Stimulated activated CD8-positive, alpha-beta memory T cell treated with anti-CD3 and anti-CD28 coated beads, Interleukin-4, amount 100 ng/mL, for 24 hours (primary cell): ENCODE measurements at places on chromosomes 2 and 18.

DNA sequence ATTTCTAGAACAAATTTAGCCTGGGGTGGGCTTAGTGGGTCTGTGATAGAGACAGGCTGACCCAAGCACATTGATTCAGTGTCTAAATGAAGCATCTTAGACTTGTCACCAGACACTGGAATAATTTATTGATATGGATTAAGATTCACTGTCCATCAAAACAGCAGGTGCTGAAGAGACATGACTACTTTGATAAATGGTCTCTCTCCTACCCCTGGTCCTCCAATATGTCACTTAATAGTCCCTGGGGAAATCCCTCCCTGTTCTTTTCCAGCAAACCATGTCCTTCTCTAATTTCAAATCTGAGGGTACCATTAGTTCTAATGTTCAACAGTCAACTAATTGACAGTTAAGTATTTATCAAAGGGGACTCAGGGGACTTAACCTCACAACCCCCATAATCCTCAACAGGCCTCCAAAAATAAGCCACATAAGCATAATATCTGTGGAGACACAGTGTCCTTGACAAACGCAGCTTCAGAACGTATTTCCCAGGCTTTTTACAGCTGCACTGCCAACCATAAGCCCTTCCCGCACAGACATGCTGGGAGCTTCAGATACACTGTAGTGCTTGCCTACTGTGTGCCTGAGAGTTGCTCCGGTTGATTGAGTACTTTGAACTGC, 391.0 kb downstream of the THSD7B start:
- DNase-seq, result no peak

GRCh38 chr18:24293254-24293653, 104.4 kb downstream of the OSBPL1A start:
- no peak for DNase-seq

- DNase-seq, result no peak
These were observed 360.3 kb upstream of the SPHKAP start for GRCh38 chr2:228541789-228542188.

GRCh38 chr18:48827291-48828193, 123.2 kb downstream of the SMAD7 start:
- DNase-seq, result no peak

DNA sequence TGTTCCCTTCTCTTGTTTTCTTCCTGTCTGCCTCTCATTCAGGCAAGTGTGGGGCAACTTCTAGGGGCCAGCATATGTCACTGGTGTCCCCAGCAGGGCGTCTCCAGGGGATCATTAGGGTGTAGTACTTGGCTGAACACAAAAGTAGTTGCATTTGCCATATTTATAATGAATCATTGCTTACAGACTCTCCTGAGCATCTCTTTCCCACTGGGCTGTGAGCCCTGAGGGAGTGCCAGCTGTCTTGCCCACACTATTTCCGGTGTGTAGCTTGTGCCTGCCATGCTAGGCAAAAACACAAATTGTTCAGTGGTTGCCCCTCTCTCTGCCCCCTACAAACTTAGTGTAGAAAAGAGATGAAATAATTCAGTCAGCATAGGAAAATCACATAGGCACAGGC, 40.8 kb upstream of the SCLY start:
- DNase-seq, result no peak

DNA sequence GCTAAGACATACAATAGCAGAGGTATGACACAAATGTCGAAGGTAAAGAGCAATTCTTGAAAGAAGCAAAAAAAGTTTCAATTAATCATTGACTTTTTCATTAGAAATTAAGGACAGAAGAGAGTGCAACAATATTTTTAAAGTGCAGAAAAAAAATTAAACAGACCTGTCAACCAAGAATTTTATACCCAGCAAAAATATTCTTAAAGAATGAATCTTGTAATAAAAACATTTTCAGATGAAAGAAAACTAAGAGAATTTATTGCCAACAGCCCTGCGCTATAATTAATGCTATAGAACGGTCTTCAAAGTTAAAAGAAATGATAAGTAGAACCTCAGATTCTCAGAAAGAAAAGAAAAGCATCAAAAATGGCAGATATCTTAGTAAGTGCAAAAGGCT, 79.0 kb downstream of the OLA1 start:
- DNase-seq, result no peak

DNA sequence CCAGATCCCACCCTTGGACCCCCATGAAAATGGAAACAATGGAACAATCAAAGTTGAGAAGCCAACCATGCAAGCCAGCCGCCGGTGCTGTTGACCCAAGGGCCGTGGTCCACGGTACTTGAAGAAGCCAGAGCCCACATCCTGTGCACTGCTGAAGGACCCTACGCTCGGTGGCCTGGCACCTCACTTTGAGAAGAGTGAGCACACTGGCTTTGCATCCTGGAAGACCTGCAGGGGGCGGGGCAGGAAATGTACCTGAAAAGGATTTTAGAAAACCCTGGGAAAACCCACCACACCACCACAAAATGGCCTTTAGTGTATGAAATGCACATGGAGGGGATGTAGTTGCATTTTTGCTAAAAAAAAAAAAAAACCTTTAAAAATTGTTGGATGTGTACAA, 26.5 kb upstream of the TXNDC2 start:
- no peak for DNase-seq

GRCh38 chr2:150095361-150096095, 391.9 kb downstream of the RND3 start:
- no peak for DNase-seq

DNA sequence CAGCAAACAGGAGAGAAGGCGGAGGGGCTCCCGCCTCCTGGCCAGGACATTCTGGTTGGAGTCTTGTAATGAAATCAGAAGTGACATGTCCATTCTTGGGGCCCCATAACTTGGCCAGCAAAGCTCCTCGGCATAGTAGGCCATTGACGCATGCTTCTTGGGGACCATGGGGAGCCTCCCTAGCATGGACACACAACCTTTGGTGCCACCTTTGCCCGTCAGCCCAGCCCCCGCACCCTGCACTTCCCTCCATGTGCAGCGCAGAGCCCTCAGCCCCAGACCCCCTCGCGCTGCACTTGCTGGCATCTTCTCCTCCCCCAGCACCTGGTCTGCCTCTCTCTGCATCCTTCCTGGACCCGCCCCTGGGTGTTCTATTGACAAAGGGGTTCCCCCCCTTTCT, 23.1 kb downstream of the DCDC2C start:
- no peak for DNase-seq

DNA sequence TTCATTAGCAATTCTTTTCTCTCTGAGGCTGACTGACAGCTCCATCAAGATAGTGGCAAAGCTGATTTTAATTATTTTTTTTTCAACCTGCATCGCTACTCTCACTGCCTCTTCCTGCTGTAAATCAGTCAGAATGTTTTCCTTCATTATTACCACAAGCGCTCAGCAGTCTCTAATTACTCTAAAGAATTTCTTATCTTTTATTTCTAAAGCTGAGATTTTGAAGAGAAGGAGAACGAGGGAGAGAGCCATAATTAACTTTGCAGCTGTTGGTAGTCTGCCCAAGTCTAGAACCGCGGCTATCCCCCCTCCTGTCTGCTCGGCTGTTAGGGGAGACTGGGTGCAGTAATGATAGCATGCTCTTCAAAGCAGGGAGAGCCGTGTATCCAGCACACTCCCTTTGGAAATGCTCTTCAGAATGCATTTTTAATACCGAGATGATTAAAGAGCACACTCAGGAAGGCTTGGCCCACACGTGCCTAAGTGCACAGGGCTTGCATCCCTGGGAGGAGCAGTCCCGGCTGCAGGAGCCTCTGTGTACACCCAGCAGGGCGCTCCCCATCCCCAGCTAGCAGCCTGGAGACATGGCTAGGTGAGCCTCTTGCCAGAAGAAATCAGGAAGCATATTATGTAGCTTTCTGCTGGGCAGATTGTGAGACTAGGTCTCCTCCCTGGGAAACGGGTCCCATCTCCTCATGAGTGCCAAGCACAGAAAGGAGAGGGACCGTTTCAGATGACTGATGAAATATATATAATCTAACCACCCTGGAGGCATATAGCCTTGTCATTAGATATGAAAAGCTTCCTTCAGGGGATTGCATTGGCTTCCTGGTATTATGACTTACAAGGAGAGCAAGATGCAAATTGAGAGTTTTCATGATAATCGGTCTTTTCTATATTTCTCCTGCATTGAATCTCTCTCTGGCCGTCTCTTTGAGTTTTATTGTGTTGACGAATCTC, 555.2 kb downstream of the CMPK2 start:
- no peak for DNase-seq

DNA sequence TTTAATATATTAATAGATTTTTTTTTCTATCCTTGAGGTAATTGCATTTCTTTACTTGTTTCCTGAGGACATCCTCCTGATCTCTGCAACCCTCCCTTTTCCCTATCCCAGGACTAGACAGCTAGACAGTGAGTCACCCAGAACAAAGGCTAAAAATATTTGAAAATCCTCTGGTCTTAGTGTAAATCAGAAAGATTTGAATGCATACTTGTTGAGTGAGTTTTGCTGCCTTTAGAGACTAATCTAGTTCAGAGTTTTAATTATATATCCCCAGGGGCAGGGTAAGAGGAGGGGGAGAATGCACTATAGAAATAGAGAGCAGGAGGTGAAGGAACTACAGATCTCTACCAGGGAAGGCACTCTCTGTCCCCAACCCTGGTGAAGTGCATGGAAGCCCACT, 202.3 kb upstream of the TCF4 start:
- no peak for DNase-seq

- no peak for DNase-seq
These were observed 204.6 kb downstream of the SH3RF3 start for GRCh38 chr2:109333414-109334210.

DNA sequence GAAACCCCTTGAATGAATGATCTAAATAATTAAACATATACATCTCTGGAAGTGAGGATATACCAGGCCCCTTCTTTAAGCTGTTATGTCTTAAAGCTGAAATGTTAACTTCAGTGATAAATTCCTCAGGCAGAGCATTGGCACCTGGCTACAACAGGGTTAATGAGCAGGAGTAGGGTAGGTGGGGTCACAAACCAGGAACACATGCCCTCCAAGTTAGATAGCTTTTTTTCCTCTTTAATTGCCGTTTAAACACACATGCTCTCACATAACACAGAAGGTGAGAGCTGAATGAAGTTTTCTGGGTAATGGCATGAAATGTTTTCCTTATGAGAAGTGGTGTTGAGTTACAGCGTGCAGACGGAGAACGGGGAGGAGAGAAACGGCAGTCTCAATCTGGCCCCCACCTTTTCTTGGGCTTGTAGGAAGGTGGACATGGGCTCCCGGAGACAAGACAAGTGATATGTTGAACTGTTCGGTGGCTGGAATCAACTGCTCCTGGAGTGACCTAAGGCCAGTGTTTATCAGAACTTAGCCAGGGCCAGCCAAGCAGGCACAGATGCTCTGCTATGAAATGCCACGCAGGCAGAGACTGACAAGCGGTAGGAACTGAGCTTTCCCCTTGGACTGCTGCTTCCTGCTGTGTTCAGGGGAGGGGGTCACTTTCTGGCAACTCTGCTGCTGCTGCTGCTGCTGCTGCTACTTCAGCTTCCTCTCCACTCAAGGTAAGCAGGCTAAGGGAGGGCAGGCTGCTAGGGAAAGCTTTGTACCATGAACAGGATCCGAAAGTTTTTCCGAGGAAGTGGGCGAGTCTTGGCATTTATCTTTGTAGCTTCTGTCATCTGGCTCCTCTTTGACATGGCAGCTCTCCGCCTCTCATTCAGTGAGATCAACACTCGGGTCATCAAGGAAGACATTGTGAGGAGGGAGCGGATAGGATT, at the start of gene GALNT5:
GALNT5 (plus strand) TSS at position 394 of the 941 bp plus-strand sequence; CDS start at position 772, 378 bp downstream.
- no peak for DNase-seq

- no peak for DNase-seq
These were observed 447.1 kb upstream of the HS6ST1 start for GRCh38 chr2:128765811-128766210.

DNA sequence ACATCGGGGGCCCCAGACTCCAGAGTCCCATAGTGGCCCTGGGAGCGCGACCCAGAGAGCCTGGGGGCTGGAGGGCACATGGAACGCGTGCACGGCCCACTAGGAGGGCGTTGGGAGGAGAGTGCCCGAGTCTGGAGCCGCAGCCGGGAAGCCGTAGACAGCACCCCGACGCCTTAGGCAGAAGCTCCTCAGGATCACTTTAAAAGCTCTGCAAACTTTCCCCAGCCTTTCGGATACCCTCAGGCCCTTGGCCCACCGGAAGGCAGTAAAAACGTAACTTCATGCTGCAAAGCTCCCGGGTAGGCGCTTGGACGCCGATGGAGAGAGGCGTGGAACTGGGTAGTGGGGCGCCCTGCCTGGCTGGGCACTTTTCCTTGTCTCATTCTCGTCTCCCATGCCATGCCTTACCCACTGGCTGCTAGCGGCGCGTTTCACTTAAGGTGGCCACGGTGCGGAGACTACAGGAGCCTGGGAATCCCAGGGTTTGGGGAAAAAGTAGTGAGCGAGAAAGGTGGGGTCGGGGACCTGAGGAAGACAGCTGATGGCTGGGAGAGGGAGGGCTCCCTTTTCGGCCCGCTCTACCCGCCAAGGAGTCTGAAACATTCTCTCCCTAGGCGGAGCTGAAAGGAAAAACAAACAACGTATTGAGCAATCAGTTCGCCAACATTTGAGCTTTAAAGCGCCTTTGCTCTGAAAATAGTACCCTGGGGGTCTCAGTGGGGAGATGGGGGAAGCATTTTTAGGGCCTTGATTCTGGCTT, 141.8 kb downstream of the MEIS1 start:
- DNase-seq, result no peak

DNA sequence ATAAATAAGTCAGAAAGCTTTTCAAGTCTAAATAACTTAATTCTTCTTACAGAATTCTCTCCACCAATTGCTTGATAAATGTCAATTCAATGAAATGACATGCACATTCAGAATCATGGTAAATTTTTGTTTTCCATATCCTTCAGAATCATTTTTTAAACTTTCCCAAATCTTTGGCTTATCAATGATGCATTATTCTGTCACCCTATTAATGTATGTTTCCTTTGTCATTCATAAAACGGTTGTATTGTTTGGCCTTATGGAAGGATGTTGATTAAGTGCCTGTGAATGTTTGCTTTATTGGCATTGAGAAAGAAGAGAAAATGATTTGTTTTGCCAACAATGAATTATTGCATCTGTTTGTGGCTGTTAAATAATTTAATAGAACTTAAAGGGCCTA, 260.9 kb downstream of the PLCL1 start:
- DNase-seq, result no peak

- no peak for DNase-seq
These were observed 71.4 kb downstream of the HDAC4 start for GRCh38 chr2:239329284-239329971.

- DNase-seq, result no peak
These were observed 75.7 kb downstream of the RBMS1 start for GRCh38 chr2:160417745-160418397.

- no peak for DNase-seq
These were observed 79.1 kb upstream of the KCNH7 start for GRCh38 chr2:162917626-162918025.

DNA sequence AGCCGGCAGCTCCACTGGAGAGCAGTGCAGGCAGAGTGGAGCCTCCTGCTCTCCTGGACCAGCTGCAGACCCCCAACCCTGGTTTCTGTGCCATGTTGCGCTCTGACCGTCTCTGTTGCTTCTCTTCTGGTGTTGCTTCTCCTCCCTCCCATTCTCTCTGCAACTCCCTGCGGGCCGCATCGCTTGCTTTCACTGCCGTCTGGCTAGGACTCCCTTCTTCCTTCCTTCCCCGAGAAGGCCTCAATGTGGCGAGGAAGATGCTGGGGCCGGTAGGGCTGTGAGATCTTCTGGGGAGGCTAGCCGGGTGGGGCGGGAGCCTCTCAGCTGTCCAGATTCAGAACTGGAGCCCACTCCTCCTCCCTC, 6.2 kb downstream of the DNAJB2 start:
- no peak for DNase-seq
